ENCODE measurements at places on chromosomes 12 and 14.

- no peak for DNase-seq
These were observed 51.0 kb upstream of the CRADD start for GRCh38 chr12:93626160-93626559.

- no peak for DNase-seq
These were observed 105.2 kb upstream of the ATF7IP start for GRCh38 chr12:14260011-14260993.

DNA sequence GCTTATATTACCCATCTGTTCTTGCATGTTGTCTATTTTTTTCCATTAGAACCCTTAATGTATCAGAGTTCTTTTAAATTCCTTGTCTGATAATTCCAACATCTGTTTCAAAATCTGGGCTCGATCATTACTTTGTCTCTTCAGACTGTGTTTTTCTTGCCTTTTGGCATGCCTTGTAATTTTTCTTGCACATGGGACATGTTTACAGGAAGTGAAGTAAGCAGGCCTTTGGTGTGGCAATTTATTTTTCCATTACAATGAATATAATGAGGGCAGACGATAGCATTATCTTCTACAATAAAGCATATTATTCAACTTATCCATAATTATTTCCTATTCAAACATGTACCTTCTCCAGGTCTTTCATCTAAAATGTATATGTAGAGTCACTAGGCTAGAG is 48.3 kb downstream of the STXBP6 start:
- no peak for DNase-seq

GRCh38 chr14:54814076-54814475 is 88.5 kb downstream of the GCH1 start:
- DNase-seq, result no peak

GRCh38 chr12:26374934-26375680 is 179.7 kb downstream of the SSPN start:
- no peak for DNase-seq

DNA sequence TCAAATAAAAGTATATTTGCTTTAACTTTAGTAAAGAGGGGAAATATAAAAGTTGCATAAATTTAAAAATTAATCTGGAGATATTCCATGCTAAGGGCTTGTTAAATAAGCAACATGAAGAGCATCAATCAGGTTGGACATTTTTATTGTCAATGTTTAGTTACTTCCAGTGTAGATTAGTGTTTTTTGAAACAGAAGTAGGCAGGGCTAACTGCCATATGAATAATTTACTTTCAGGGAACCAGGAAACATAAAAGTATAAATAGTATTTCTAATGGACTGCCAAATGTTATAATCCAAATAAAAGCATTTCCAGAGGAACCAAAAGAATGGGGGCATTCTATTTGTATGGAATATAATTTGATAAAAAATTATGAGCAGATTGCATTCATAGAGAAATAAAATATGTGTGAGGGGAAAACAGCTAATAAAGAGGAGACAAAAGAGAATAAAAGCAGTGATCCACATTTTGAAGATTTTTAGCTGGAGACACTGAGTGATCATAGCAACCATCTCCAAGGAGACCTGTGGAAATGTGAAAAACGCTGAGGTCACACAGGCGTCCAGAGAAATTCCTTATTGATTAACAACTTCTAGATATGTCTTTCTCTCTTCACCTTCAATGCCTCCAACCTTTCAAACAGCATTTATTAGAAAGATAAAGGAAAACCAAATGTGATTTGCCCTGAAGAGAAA is 70.8 kb downstream of the SRGAP1 start:
- no peak for DNase-seq

Measured in activated CD8-positive, alpha-beta memory T cell treated with anti-CD3 and anti-CD28 coated beads, Interleukin-2, amount 50 U/mL, for 4 hours (primary cell).